Motor neuron (in vitro differentiated cells): ENCODE measurements at places on chromosomes 4 and X. TPM values are rescaled to one million over a fixed set of nuclear protein-coding genes. Genes with fewer than 3 reads are reported as not detected.

Gene MXRA5
- 4.1 and 7.5 TPM in 2 replicates for total RNA-seq

Gene CENPE
- total RNA-seq: 16.4 and 16.8 TPM in 2 replicates

Gene SSX2
- total RNA-seq: not detected in 2 replicates

DNA sequence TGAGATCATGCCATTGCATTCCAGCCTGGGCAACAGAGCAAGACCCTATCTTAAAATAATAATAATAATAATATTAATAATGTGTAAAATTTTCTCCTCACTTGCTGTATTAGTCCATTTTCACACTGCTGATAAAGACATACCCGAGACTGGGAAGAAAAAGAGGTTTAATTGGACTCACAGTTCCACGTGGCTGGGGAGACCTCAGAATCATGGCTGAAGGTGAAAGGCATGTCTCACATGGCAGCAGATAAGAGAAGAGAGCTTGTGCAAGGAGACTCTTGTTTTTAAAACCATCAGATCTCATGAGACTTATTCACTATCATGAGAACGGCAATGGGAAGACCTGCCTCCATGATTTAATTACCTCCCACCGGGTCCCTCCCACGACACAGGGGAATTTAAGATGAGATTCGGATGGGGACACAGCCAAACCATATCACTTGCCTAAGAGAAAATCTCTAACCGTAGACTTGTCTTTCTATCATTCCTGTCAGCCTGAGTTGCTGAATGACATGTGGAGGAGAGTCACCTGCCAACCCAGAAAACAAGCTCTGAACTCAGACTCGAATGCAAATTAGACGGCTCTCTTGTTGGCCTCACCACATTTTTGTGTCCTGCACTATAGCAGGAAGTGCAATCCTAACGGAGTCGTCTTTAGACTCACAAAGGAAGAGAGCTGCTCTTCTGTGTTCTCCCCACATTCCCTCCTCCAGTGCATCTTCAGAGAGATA lies 51.9 kb upstream of the DCTD start:
- ATAC-seq: no peak

DNA sequence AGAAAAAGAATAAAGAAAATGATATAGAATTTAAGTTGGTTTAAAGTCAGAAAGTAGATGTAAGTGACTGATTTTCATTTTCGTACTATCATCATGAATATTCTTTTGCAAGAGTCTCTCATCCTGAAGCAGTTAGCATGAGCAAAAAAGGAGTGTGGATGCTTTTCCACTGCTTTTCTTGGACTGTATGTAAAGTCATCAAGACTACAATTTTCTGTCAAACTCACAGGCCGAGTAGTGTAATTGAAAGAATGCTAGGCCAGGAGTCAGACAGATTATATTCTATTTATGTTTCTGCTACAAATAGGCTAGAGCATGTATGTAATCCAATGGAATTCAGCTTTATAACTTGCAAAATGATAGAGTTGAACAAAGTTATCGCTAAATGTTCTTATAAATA lies 197.1 kb upstream of the SPOCK3 start:
- ATAC-seq: no peak

GRCh38 chrX:86910602-86911311 lies 606.8 kb upstream of the KLHL4 start:
- no peak for ATAC-seq
